ENCODE measurements at places on chromosomes 3 and 15.

DNA sequence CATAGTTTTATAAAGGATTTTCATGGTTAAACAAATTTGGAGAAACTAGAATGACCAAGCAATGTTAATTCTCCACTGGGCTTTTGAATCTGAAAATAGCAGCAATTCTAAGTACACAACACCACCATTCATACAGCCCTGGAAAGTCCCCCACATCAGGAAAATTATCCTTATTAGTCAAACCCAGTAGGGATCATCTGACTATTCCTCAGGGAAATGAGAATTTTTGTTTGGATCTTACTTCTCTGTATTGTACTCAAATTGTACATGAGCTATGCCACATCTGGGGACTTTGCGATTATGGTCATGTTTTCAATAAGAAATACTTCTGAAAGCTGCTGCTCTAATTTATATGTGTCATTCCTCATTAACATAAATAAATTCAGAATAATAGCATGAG, 46.0 kb downstream of the RARB start:
- DNase-seq, result no peak

GRCh38 chr3:77328690-77329089, 288.8 kb downstream of the ROBO2 start:
- no peak for DNase-seq

GRCh38 chr3:58293516-58293915, 12.5 kb upstream of the RPP14 start:
- no peak for DNase-seq

DNA sequence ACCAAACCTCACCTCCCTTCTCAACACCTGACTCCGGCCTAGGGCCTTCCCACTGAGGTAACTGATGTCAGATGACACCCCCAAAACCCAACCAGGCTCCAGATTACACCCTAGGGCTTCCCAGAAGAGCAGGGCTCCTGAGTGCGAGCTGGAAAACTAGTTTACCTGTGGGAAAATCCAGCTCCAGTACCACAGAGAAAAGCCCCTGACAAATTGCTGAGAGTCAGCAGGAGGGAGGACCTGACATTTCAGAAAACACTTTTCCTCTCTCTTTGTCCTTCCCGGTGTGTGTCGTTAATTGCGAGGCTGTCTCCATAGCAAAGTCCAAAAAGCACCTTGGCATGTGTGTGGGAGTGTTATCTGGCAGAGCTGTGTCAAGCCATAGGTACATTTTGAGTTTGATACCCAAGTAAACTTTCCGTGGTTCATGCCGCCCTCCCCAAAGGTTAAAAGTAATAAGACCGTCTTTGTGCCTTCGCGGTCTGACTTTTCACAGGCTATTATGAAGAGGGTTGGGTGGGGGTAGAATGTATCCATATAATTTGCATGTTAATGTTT, 79.8 kb upstream of the FNDC3B start:
- DNase-seq, result no peak

- DNase-seq, result no peak
These were observed 118.0 kb upstream of the MEF2A start for GRCh38 chr15:99447497-99448371.

- no peak for DNase-seq
These were observed 60.0 kb upstream of the UBE3A start for GRCh38 chr15:25498835-25499234.

DNA sequence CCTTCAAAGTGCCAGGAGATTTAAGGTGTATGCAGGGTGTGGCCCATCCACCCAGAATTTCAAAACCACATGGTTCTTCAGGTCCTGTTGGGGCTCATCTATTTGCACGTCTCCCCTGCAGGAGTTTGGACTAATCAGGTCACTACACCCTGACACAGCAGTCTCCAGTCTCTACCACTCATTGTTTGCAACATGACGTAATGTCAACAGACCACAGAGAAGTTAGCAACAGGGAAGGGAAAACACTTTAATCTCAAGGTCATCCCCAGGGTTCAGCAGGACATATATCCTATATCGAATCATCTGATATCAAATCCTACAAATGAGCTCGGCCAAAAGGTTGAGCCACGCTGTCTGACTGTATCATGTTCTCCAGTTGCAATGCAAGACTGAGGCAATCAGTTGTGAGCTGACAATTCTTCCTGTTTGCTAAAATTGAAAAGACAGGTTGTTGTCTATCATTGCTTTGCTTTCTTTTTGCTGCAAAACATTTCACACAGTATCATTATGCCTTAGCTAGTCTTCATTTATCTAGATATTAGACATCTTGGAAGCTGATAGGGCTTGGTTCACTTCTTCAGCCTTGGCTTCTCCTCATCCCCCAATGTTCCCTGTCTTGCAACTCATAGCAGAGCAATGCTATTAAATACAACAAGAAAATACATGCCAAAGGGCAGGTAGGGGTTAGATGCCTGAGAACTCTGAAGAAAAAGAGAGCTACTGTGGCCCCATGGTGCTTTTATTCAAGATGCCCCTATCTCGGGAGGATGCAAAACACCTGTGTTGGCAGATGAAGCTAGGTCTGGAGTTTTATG, 13.4 kb upstream of the LEKR1 start:
- DNase-seq, result no peak

GRCh38 chr3:171511450-171511849, 51.2 kb upstream of the TNIK start:
- DNase-seq, result no peak

DNA sequence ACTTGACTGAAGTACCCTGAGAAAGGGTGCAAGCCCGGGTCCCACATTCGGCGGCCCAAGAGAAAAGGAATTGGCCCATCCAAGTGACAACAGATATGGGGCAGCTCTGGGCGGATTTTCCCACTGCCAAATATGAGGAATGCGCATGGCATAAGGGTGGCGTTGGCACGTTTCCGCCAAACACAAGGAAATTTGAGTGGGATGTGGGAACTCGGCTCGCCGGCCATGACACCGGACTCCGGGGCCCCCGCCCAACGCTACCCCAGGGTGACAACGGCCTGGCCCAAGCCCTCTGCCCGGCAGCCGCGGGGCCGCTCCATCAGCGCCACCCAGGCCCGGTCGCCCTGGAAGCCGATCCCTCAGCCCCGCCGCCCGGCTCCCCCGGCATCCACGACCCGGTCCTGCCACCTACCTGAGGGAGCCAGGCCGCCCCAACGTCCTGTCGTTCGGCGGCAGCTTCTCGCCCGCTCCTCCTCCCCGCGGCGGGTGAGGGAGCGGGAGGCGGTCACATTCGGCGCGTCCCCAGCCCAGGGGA, 449 bp downstream of the RAF1 start:
- DNase-seq, result no peak

- no peak for DNase-seq
These were observed 20.0 kb upstream of the CHD2 start for GRCh38 chr15:92879949-92880725.

DNA sequence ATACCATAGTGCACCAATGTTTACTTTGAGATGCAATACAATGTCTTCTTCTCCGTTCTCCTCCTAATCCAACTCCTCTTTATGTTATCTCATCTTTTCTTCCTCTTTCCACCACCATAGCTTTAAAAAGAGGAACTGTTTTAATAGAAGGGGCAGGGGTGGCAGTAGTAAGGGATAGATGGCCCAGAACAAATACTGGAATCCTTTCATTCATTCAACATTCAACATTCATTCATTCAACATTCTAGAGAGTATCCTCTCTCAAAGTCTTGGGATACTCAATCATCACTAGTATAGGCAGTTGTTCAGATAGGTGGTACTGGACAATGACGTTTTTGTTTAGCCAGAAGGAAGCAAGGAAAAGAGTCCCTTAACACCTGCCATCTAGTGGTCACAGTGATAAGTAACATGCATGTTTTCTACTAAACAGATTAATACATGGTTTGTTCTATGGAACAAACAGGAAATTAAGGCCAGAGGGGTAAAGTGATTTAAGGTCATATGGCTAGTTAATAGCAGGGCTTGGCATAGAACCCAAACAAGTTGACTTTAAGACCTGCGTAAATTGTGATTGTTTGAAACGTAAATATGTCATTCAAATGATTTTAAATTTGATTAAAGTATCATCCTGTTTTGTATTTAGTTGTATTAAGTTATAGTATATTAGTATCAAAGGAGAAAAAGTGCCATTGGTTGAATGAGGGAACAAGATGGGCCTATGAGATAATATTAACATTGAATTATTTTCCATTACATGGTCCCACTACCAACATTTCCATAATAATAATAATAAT, 26.9 kb upstream of the EHHADH start:
- DNase-seq, result no peak

DNA sequence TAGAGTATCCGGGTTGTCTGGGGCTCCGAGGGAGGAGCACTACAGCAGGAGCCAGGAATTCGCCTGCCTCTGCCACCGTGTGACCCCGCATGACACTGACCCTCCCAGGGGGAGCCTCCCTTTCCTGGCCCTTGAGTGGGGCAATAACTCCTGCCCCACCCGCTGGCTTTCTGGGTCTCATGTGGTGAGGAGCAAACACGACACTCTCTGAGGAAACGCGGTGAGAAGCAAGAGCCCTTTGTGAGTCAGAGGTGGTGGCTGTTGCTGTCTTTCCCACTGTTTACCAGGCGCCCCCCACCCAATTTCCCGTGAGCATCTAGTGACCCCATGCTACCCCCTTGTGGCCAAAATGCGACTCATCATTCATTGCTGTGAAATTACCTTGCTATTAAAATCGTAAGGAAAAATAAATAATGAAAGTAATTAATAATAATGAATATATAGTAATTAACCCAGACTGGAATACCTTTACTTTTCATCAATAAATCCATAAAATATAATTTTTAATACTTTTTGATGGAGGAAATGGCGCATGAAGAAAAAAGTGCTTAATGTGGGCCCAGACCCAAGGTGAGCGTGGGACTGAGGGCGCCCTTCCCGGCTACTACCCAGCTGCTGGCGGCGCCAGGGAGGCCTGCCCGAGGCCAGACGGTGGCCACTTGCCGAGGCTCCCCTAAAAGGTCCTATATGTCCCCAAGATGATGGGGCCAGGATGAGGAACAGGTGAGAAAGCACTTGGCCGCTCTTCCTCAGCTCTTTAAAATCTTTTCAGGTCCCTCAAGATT, 29.3 kb downstream of the CCNL1 start:
- DNase-seq, result no peak

DNA sequence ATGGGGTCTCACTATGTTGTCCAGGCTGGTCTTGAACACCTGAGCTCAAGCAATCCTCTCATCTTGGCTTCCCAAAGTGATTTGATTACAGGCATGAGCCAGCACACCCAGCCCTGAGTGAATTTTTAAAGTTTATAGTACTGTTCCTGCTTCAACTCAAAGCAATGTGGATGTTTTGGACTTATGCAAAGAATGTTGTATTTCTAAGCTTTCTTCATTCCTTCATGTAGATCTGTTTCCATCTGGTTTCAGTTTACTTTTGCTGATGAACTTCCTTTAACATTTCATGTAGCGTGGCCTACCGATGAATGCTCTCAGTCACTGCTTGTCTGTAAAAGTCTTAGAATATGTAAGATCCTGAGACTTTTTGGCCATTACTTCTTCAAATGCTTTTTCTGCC, 23.2 kb downstream of the NRG4 start:
- DNase-seq, result no peak

- no peak for DNase-seq
These were observed 331 bp downstream of the RNU6-1 start for GRCh38 chr15:67839499-67839928.

DNA sequence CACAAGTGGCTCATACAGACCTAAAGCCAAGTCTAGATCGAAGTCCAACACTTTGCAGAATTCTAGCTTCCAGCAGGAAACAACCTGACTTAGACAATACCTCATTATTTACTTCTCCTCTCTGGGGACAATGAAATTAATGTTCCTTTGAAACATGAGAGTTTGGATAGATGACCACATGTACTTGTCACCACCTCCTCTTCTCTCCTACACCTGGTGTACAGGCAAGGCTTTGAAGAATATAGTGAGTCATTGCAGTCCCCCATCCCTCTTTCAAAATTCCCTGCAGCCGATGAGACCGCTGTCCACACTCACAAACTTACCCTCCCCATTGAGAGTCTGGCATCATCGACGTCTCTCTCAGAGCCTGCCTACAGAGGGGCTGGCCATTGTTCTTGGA, 189.0 kb upstream of the HES1 start:
- DNase-seq, result no peak

GRCh38 chr15:68749793-68750192, 70.9 kb downstream of the ANP32A start:
- no peak for DNase-seq

DNA sequence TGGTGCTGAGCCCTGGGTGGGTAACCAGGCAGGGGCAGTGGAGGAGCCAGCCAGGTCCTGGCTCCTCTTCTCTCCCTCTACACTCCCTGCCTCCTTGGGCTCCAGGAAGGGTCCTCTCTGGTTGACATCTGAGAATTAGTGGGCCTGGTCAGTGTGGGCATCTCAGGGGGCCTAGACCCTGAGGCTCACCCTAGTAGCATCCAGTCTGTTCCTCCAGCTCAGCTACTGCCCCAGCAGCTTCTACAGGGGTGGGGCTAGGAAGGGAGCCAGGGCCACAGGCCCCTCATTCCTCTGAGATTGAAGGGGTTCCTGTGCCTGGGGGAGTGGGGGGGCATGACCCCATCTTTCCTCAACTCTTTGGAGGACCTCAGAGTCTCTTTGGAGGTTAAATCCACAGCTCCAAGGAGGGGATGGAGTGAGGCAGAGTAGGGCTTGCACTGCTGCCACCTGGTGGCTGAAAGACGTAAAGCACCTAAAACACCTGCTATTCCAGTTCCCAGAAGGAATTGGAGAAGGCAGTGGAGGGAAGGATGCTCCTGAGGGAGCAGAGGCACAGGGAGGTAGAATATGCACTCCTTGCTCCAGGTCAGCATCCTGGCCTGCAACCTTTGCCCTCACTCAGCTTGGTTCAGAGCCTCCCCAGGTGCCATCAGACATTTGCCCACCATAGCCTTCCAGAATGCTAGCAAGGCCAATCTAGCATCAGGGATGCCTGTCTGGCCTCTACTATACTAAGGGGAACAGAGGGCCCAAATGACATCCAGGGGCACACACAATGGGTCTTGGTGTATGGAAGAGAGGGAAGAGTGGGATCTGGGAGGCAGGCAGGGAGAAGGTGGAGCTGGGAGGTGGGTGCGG, 25.1 kb downstream of the C3orf18 start:
- no peak for DNase-seq

DNA sequence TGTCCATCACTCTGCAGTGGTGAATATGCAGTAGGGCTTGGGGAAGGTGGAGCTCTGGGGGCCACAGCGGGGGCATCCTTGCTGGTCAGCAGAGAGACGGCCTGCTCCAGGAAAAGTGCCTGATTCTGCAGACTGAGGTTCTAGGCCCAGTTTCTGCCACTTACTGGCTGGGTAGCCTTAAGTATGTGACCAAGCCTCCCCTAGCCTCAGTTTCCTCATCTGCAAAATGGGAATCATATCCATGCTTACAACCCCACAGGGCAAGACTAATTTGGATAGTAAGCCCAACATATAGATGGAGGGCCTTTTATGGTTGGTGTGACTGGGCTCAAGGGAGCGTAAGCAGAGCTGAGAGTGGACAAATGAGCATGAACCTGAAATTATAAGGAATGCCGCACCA, 60.8 kb downstream of the OXNAD1 start:
- DNase-seq, result no peak

- DNase-seq, result no peak
These were observed 46.8 kb downstream of the EOMES start for GRCh38 chr3:27675287-27675686.

- no peak for DNase-seq
These were observed 205.4 kb downstream of the CNTN3 start for GRCh38 chr3:74409066-74409465.

GRCh38 chr3:123821920-123822319, 62.2 kb downstream of the MYLK start:
- no peak for DNase-seq

GRCh38 chr3:123272547-123272946, 70.8 kb downstream of the SEC22A start:
- DNase-seq, result no peak

- DNase-seq, result no peak
These were observed 50.6 kb downstream of the CMSS1 start for GRCh38 chr3:99868311-99868646.
